NCI-H82 (cell line): ENCODE measurements at places on chromosomes 5 and 9.
A peak's percentile ranks its signal among the peaks of the same experiment; 100 is the strongest.

- DNase-seq, result peak; percentile 95
Measured at GRCh38 chr9:14271093-14271673, 42.8 kb downstream of the NFIB start.

- DNase-seq, result no peak
Measured at GRCh38 chr5:68648944-68649857, 433.6 kb downstream of the PIK3R1 start.

DNA sequence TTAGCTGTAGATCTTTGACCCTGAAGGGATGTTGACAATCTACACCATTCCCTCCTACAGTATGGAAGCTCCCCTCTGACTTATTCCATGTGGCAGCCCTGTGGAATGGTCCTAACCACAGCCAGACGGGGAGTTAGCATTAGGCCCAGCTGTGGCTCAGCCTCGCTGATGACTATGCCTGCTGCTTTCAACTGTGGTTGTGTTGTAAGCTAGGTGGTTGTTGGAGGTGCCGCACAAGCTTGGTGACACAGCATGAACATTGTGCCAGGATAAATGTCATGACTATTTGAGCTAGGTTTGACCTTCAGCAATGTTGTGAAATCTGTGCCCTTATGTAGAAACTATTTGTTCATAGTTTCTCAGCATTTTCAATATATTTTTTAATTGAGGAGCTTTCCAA lies 40.6 kb downstream of the SGCD start:
- peak; percentile 2 for DNase-seq

DNA sequence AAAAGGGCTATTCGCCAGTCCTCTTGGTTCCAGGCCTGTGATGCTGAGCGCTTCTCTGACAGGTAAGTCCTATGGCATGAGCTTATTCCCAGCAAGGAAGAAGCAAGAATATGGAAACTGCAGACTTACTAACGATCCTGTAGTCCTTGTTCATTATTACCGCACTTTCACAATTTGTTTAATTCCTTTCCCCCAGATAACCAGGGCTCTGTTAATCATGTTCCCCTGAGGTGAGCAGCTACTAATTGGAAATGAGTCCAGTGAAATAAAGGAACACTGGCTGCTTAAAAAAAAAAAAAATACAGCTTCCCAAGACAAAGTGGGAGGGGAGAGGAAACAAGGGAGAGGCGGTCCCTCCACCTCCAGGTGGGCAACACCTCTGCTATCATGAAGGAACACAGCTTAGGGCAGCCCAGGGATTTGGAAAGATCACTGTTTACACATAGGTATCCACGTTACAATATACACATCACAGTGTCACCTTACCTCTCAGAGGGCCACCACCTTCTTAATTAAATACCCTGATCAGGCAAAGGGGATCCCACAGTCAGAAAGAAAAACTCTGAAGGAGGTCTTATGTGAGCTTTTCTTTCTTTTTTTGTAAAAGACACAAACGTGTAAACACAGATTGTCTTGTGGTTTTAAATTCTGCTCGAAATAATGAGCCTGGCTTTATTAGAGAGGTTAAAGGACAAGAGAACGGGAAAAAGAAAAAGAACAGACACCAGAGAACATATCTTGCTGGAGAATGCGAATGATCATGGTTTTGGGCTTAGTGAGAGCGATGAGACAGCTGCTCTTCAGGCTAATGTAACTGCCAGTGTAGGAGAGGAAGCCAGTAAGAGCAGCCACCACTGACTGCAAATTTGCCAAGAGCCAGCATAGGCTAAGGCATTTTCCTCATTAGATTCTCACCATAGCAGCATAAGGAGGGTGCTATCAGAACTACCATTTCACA lies 258.6 kb downstream of the CRB2 start:
- DNase-seq, result peak; percentile 22

GRCh38 chr9:6052293-6052919 lies 37.0 kb upstream of the RANBP6 start:
- DNase-seq, result no peak

GRCh38 chr5:171596391-171596878 lies 177.0 kb downstream of the FGF18 start:
- DNase-seq, result no peak

DNA sequence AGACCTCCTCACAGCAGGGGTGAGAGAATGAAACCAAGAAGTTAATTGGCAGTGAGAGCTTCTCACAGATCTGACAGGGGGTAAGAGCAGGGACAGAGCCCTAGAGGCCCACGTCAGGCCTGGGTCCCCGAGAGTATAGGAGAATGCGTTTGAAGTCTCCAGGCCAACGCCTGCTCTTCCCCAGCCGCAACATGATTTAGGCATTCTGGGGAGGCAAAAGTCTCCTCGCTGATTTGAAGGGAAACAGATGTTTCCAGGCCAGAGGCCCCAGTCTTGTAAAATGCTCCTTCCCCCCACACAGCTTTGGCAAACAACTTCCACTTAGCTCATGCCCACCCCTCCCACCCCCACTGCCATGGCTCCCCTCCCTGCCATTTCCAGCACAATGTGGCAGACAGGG lies 239.2 kb upstream of the TRIM32 start:
- no peak for DNase-seq

- DNase-seq, result no peak
Measured at GRCh38 chr5:146363161-146363874, 24.7 kb downstream of the POU4F3 start.

DNA sequence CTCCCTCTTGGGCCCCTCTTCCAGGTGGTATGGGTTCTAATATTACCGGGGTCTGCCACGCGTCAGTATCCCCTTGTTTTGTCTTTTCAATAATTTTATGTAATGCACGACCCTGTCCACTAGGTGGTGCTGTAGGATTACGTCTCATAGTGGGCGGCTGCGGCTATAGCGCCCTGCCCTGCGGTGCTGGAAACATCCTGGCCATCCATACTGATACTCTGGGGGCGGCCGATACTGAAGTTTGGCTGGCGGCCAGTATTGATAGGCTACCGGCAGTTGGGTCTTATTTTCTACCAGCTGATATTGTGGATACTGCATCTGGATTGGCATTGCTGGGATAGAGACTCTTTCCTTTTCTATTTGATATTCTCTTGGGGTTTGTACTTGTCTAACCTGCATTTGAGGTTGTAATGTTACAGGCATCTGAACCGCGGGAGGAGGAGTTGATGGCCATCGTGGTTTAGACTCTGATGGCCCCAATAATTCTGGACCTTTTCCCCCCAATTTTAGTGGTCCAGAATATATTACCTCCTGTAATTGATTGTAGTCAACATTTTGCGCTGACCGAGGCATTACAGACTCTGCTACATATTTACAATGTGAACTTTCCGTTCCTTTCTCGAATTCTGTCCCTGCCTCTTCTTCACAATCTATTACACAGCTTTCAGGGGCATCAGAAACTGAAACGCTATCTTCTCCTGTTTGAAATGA lies 3.3 kb upstream of the TMEM141 start:
- peak; percentile 92 for DNase-seq

DNA sequence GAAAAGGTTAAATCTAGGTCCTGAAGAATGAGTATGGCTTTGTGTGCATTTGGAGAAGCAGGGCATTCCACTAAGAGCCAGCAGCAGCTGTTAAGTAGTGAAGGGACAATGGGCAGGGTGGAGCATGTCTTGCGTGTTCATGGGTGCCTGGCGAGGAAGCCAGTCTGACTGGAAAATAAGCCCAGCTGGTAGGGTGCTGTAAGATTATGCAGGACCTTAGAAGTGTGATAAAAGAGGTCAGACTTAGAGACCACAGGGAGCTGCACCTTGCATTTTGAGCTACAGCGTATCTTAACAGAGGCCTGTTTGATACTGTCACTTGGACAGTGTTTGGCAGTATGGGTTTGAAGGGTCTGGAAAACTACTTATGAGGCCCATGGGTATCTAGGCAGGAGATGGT lies 131.7 kb upstream of the ELL2 start:
- no peak for DNase-seq

DNA sequence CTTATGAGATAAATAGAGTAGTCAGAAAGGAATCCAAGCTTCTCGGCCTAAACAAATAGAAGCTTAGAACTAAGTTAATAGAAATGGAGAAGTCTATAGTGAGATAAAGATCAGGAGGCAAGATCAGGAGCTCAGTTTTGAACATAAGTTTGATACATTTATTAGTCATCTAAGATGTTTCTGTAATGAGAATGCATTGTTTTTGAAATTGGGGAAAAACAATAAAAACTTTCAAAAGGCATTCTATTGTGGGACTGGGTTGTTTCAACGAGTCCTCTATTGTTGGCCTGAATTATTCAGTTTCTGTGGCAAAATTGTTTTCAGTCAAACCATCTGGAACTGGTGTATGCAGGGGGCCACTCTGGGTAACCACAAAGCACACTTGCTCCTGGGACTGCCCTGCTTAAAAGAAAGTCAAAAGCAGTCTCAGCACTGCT lies 181.0 kb upstream of the CLINT1 start:
- DNase-seq, result no peak

GRCh38 chr9:111691672-111692329 lies 30.4 kb downstream of the GNG10 start:
- peak; percentile 56 for DNase-seq

- no peak for DNase-seq
Measured at GRCh38 chr9:121753802-121754654, 102.6 kb downstream of the DAB2IP start.

- no peak for DNase-seq
Measured at GRCh38 chr5:33487236-33487635, 46.5 kb downstream of the TARS1 start.

GRCh38 chr5:172926796-172927195 lies 32.4 kb upstream of the RPL26L1 start:
- DNase-seq, result no peak

DNA sequence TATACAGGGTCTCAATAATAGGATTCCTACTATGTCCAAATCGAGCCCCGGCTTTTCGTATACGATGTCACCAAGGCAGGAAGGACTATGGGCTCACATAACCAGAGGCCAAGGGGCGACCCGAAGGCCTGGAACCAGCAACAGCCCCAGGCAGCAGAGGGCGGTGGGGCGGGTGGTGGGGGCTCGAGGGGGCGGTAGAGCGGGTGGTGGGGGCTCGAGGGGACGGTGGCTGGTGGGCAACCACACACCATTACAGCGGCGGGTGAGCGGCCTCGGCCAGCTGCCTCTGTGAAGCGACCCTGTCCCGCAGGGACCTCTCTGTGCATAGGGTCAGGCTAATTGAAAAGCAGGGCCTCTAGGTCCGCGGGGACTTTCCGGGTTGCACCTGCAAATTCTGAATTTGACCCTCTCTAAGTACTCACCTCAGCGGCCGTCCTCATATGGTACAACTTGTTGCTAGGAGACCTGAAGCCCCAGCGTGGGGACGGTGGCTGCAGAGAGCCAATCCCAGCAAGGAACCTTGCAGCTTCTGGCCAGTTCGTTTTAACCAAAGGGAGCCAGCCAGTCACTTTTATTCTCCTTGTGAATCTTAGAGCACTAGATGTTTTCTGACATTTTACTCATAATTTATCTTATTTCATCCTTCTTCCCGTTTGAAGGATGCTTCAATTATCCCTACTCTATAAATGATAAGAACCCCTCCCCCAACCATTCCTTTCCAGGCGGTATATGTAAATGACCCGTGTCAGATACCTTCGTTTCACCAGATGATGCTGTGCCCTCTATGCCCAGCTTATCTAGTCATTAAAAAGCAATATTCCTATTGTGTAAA lies at the start of gene NME5:
Gene NME5 (minus strand): TSS at position 480 of the 832 bp plus-strand sequence. CDS start 648 bp downstream, outside the sequence.
- peak; percentile 66 for DNase-seq

DNA sequence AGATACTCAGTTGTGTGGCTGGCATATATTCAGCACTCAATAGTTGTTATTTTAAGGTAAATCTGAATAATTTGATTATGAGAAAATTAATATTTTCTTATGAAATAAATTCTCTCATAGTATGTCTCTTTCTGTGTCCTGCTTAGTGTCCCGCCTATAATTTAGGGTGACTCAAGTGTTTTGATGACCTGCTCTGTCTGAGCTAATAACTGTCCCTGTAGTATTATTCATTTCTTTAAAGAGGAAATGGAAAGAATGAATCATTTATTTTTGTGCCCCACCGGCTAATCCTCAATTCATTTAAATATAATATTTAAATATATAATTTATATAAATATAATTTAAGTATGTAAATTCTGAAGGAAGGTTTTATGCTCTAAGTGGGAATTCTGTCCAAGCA lies 4.1 kb downstream of the SLC1A1 start:
- no peak for DNase-seq

DNA sequence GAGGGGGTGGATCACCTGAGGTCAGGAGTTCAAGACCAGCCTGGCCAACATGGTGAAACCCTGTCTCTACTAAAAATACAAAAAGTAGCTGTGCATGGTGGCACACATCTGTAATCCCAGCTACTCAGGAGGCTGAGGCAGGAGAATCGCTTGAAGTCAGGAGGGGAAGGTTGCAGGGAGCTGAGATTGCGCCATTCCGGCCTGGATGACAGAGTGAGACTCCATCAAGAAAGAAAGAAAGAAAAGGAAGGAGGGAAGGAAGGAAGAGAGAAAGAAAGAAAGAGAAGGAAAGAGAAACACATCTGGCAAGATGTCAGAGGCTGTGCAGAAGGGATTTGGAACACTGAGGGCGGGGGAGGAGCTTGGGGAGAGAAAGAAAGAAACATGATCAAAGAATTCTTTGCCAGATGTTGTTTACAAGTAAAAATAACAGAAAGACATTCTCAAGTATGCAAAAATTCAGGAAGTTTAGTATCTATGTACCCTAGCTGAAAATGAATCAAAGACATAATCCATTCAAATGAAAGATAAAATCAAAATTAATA lies 93.7 kb downstream of the AK8 start:
- no peak for DNase-seq

DNA sequence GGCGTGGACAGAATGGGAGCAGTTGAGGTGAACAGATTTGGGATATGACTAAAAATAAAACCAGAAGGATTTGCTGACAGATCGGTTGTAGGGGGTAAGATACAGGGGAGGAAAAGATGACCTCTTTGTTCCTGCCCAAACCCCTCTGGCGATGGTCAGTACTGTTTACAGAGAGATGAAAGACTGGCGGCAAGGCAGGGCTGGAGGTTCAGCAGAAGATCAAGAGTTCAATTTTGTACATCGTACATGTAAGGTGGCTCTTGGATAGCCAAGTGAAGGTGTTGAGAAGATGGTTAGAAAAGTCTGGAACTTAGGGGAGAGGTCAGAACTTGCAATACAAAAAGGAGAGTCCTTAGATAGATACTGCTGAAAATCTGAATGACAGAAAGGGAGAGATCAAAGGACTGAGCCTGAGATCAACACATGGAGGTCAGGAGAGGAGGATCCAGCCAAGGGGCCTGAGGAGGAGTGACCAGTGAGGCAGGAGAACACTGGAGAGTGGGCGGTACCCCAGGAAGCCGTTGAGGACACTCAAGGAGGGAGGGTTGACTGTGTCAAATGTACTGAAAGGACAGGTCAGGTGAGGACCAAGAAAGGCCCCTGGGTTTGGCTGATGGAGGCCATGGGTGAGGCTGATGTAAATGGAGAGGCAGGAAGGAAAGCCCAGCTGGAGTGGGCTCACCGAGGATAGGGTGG lies 7.1 kb downstream of the IL4 start:
- DNase-seq, result no peak

DNA sequence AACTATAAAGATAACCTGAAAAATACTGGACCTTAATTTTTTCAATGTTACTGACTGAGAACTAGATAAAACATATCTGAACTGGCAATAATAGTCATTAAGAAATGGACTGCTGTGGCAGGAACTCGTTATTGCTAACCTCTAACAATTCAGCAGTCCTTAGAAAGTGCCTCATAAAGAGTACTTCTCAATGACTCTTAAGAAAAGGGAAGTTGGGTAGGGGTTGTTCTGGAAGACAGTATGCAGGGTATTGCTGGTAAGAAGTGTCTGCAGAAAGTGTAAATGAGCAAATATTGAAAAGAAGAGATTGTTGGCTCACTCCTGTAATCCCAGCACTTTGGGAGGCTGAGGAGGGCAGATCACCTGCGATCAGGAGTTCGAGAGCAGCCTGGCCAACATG lies 27.9 kb downstream of the FOXD1 start:
- DNase-seq, result no peak

GRCh38 chr5:3634061-3634460 lies 38.4 kb downstream of the IRX1 start:
- no peak for DNase-seq

- DNase-seq, result no peak
Measured at GRCh38 chr5:160660132-160660531, 191.9 kb downstream of the ATP10B start.
